GOT3 (cell line): ENCODE measurements at places on chromosomes 4 and X.

DNA sequence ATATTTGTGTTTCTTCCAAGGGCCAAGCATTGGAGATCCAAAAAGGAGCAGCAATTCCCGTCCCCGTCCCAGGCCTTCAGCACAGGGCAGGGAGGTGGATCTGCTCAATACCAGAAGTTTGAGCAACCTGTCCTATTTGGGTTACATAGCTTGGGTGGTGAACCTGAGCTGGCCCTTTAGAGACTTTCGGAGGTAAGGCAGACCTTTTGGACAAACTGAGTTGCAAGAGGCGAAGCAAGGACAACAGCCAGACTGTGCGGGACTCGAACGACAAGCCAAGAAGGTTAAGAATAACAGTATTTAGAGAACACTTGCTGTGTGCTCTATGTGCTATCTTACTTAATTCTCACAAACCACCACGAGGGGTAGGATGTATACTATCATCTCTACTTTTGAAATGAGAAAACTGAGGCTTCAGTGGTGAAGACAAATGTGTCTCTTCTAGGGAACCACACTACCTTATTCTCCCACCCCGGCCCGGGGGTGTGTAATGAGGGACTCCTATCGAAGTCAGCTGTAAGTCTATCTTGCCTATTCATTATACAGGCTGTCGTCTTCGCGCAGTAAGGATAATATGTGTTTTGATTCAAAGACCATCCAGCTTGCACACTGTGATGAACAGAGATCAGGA is 1.3 kb downstream of the NOP14 start:
- no peak for DNase-seq

- no peak for DNase-seq
Observed at GRCh38 chr4:25238052-25238451, 4.2 kb downstream of the PI4K2B start.

DNA sequence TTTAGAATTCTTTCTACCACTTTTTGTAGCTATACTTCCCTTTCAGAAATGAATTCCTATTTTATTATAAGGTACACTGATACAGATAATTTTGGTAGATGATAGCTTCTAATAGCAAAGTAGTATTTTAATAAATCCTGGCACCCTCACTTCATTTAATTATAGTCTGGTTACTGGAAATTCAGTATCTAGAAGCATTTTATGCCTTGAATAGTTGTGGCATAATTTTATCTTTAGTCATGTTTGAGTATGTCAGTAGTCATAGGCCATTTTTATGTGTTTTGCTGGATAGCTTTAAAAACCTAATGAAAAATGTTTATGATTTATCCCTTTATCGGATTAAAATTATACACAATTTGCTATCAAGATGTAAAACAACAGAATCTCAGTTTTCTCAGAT is 92.3 kb downstream of the DIAPH2 start:
- DNase-seq = no peak

- no peak for DNase-seq
Observed at GRCh38 chrX:130772776-130773143, 130.2 kb downstream of the ENOX2 start.

- no peak for DNase-seq
Observed at GRCh38 chr4:3313556-3314228, 20.9 kb downstream of the RGS12 start.

- no peak for DNase-seq
Observed at GRCh38 chrX:13955975-13956374, 73.7 kb downstream of the GEMIN8 start.

- DNase-seq = no peak
Observed at GRCh38 chr4:44638091-44638490, 13.3 kb downstream of the YIPF7 start.

- no peak for DNase-seq
Observed at GRCh38 chr4:187714957-187715356, 280.6 kb upstream of the ZFP42 start.

DNA sequence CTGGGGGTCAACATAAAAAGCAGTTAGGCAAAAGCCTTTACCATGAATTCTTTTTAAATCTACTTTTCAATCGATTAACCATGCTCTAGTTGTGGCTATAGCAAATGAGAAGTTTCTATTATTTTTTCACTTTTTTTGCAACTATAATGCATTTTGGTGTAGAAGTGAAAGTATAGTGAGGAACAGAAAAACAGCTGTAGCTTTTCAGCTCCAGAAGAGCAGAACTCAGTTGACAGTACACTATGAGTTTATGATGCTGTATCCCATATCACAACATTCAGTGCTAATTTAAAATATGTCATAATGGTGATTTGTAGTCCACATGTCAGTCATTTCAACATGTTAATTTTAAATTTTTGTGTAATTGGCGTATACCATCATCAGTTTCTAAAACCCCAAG is 8.7 kb upstream of the MUC7 start:
- DNase-seq = no peak

- no peak for DNase-seq
Observed at GRCh38 chrX:65407157-65407626, 127.4 kb downstream of the LAS1L start.

GRCh38 chrX:31279359-31279758 is 207.5 kb upstream of the FTHL17 start:
- DNase-seq = no peak

GRCh38 chr4:87559090-87559837 is 30.1 kb upstream of the SPARCL1 start:
- DNase-seq = no peak

DNA sequence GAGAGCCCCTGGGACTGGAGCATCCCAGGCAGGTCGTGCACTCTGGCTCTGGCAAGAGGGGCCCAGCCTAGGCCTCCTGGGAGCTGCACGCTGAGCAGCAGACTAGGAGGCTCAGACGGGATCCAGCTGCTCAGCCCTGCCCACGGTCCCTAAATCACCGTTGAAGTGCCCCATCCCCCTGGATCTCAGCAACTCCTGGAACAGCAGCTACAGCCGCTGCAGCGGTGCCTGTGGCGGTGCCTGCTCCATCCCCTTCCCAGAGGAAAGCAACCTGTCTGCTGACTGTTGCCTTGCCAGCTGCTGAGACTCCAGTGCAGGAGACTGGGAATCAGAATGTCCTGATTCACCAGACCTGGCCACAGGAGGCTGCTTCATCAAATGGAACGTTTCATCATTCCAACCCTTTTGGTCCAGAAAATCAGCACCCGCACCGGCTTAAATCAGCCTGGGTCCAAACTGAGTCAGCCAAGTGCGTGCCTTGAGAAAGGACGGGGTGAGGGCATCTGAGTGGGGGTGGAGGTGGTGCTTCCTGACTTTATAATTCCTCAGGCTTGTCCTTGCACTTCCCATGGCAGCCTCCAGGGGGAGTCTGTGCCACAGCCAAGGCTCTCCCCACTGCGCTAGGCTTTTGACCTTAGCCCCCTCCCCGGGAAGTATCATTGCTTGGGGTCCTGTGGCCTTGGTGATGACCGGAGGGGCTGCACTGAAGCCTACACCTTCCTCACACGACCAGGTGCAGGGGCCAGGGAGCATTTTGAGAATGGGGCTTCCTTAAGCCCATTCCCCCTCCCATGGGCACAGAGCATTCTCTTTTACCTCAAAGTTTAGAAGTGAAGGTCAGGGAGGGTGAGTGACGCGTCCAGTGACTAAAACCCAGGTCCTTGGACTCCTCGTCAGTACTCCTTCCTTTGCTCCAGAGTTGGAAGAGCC is 6.5 kb downstream of the ZNF185 start:
- DNase-seq = no peak

- no peak for DNase-seq
Observed at GRCh38 chrX:31580726-31581125, 508.9 kb upstream of the FTHL17 start.

DNA sequence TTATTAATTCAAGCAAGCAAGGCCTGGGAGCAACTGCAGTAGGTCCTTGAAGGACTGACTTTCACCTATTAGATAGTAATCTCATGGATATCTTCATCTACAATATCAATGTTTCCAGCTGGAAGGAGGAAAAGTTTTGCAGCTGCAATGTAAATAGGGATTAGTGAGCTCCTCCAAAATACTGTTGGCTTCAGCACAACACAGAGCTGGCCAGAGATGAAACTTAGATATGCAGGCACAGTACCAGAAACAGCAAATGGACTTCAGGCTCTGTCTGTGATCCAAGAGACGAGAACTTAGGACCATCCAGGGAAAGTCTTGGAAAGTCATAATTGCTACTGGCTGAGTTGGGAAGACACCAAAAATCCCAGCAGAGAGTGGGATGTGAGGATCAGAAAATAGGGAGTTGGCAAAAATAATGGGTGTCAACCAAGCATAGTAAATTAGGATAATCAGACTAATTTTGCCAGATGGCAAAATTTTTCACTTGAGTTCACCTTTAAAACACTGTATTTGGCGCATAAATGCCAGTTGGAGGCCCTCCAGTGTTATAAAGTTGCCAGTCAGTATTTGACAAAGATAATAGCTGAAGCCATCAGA is 57.5 kb downstream of the PARM1 start:
- DNase-seq = no peak

GRCh38 chr4:169032883-169033645 is 23.0 kb upstream of the CBR4 start:
- no peak for DNase-seq

DNA sequence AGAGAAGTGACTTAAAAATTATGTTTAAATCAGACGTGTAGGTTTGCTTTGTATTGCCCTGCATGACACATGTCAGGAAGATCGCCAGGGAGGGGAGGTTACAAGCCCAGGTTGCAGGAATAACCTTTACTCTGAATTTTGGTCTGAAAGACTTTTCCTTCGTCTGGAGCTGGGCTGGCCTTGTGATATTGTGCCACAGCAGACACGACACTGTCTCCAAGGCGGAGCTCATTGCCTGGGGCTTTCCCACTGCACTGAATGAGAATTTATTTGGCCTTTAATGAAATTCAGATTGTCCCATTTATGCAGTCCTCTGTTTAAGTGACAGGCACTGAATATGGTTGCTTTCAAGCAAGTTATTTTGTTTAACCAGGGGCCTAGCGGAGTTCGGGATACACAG is 45.1 kb downstream of the RHOH start:
- no peak for DNase-seq

DNA sequence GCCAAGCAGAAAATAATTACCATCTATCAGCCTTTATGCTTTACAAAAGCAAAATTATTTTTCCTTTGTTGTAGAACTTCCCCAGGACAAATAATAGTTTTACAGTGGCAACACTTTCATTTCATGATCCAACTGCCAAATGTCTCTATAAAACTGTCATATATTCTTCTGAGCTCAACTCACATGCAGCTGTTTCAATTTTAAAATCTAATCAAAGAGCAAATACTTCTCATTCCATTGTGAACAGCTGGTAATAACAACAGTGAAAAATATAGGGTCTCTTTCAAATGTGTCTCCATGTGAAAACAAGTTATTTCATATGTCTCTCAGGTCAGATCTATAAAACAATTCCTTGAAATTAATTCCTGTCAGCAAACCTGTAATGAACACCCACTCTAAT is 270.6 kb upstream of the SLC7A11 start:
- DNase-seq = no peak

DNA sequence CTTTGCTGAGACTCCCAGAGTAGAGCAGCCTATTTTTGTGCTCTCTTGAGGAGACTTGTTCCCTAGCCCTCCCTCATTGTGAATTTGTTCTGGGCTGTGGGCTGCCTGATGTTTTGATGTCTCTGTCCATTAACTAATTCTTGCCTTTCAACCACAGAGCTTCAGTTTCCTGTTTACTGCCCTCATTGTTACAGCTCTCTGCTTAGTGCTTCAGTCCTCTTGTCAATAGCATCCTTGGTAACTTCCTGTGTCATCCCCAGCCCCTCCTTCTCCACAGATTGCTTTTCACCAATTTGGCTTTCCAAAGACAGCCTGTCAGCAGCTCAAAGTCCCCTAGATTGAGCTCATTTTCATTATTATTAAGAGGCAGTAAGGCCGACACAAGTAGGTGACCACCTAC is 69.9 kb downstream of the COX7B2 start:
- no peak for DNase-seq

- no peak for DNase-seq
Observed at GRCh38 chrX:139194571-139195280, 335.8 kb upstream of the F9 start.

- no peak for DNase-seq
Observed at GRCh38 chr4:61540944-61541343, 340.8 kb downstream of the ADGRL3 start.

GRCh38 chrX:110293658-110294057 is 24.2 kb downstream of the AMMECR1 start:
- DNase-seq = no peak

- no peak for DNase-seq
Observed at GRCh38 chr4:153206534-153206933, 2.3 kb downstream of the TRIM2 start.

DNA sequence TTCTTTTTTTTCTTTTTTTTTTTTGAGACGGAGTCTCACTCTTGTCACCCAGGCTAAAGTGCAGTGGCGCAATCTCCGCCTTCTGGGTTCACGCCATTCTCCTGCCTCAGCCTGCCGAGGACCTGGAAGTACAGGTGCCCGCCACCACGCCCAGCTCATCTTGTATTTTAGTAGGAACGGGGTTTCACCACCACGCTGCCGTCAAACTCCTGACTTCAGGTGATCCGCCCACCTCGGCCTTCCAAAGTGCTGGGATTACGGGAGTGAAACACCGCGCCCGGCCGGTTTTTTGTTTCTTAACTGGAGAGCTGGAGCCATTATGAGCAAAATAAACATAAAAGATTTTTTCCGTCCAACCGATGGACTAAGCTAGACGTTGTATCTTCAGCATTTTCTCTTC is 1.9 kb upstream of the WDR17 start:
- DNase-seq = no peak

GRCh38 chr4:41678951-41679350 is 69.6 kb downstream of the PHOX2B start:
- no peak for DNase-seq

- DNase-seq = no peak
Observed at GRCh38 chr4:80967346-80967745, 63.2 kb upstream of the BMP3 start.

DNA sequence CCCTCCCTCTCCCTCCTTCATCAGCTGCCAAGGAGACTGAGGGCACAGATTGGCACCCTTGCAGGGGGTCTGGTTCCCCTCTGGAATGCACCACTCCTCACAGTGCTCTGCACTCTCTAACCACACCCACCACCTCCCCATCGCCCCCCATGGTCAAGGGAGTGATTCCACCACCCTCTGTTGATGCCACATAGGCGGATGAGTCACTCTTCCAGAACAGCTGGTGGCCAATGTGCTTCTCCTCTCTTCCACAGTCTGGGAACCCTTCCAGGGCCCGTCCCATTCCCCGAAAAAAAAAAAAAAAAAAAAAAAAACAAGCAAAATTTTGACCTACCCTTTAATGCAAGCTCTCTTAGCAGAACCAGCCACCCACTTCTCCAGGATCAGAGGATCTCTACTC is 341.3 kb upstream of the KLF3 start:
- no peak for DNase-seq

- DNase-seq = no peak
Observed at GRCh38 chrX:72142094-72142793, 10.5 kb upstream of the RTL5 start.

GRCh38 chr4:160238790-160239189 is 1135.9 kb downstream of the RAPGEF2 start:
- no peak for DNase-seq

GRCh38 chrX:107521877-107522586 is 72.6 kb downstream of the FRMPD3 start:
- no peak for DNase-seq

DNA sequence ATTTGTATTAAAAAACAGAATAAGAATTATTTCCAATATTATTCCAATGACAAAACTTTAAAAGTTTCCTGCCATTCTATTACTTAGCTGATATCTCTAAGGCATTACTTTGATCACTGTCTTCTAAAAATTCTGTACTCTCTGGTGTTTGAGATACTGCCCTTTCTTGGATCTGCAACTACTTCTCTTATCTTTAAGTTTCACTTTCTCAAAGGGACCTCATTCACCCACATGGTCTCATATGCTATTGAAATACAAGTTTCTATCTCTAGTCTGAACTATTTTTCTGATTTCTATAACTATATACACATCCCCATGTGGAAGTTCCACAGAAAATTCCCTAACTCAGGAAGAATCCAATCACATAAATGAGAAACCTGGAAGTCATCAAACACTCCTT is 22.2 kb downstream of the TMPRSS11E start:
- DNase-seq = no peak
